Type B pancreatic cell (in vitro differentiated cells): ENCODE measurements at places on chromosomes 4 and X. TPM values are rescaled to one million over a fixed set of nuclear protein-coding genes. Genes with fewer than 3 reads are reported as not detected.

The TCEAL2 gene
- total RNA-seq = 2.8 and 3.1 TPM in 2 replicates

The BTK gene
- 0.34 and 0.38 TPM in 2 replicates for total RNA-seq

The SSX2B gene
- total RNA-seq = not detected in 2 replicates

The HSFX4 gene
- not detected in 2 replicates for total RNA-seq

The SMIM31 gene
- not detected in 2 replicates for total RNA-seq

The MAGEH1 gene
- total RNA-seq = 37.7 and 38.3 TPM in 2 replicates

The GPRASP2 gene
- total RNA-seq = 8.5 and 16.3 TPM in 2 replicates

The CFP gene
- 0.50 and 0.51 TPM in 2 replicates for total RNA-seq

The SHOX gene
- total RNA-seq = not detected in 2 replicates

The CT47B1 gene
- not detected in 2 replicates for total RNA-seq

The PAGE4 gene
- not detected in 2 replicates for total RNA-seq

The BMX gene
- 0.24 TPM in 1 of 2 replicates, not detected in the other for total RNA-seq

The FAM9B gene
- total RNA-seq = not detected in 2 replicates

The P2RY4 gene
- total RNA-seq = not detected in 2 replicates

The ADAM29 gene
- total RNA-seq = 0.29 TPM in 1 of 2 replicates, not detected in the other

The FAM241A gene
- 0.70 and 1.3 TPM in 2 replicates for total RNA-seq

The CSAG1 gene
- not detected in 2 replicates for total RNA-seq

The NXF2 gene
- not detected in 2 replicates for total RNA-seq

The TMEM255A gene
- 0.38 and 2.4 TPM in 2 replicates for total RNA-seq

The CDKL2 gene
- total RNA-seq = 0.71 and 2.6 TPM in 2 replicates

The TENM3 gene
- total RNA-seq = 49.3 and 73.5 TPM in 2 replicates

The SPP1 gene
- total RNA-seq = 375 and 445 TPM in 2 replicates

The SYNPO2 gene
- 20.1 and 22.9 TPM in 2 replicates for total RNA-seq

The GPR82 gene
- not detected in 2 replicates for total RNA-seq

The ARX gene
- total RNA-seq = 12.1 and 12.4 TPM in 2 replicates

The PRR32 gene
- 0.48 TPM in 1 of 2 replicates, not detected in the other for total RNA-seq

The ADAMTS3 gene
- 1.4 and 10.3 TPM in 2 replicates for total RNA-seq

The SLC9B2 gene
- 4.0 and 12.9 TPM in 2 replicates for total RNA-seq

The IGSF1 gene
- total RNA-seq = 15.7 and 19.2 TPM in 2 replicates

The STAP1 gene
- total RNA-seq = not detected in 2 replicates

The GC gene
- total RNA-seq = 71.9 and 245 TPM in 2 replicates

The CTAG1A gene
- total RNA-seq = not detected in 2 replicates

The CDX4 gene
- total RNA-seq = not detected in 2 replicates

The SPANXN3 gene
- not detected in 2 replicates for total RNA-seq

The SH3D19 gene
- total RNA-seq = 24.3 and 29.3 TPM in 2 replicates

The TRPC3 gene
- total RNA-seq = 0.45 and 1.0 TPM in 2 replicates

The F8A2 gene
- total RNA-seq = not detected in 2 replicates

The HPSE gene
- total RNA-seq = 17.6 and 87.8 TPM in 2 replicates

The TEX13C gene
- not detected in 2 replicates for total RNA-seq

The NPY5R gene
- total RNA-seq = 8.8 TPM in 1 of 2 replicates, not detected in the other

The EVC gene
- total RNA-seq = 14.5 and 29.2 TPM in 2 replicates

The MND1 gene
- total RNA-seq = 3.8 and 15.2 TPM in 2 replicates

The GPR50 gene
- total RNA-seq = 2.1 and 3.5 TPM in 2 replicates

The DMP1 gene
- total RNA-seq = 0.12 TPM in 1 of 2 replicates, not detected in the other

The CXorf65 gene
- not detected in 2 replicates for total RNA-seq

The CXCL13 gene
- 0.75 TPM in 1 of 2 replicates, not detected in the other for total RNA-seq

The POU4F2 gene
- 0.19 TPM in 2 replicates for total RNA-seq
